Activated naive CD4-positive, alpha-beta T cell (primary cell): ENCODE measurements at places on chromosomes 1 and 21.

- DNase-seq: no peak
These were observed 138.5 kb upstream of the ZNHIT6 start for GRCh38 chr1:85846706-85847105.

DNA sequence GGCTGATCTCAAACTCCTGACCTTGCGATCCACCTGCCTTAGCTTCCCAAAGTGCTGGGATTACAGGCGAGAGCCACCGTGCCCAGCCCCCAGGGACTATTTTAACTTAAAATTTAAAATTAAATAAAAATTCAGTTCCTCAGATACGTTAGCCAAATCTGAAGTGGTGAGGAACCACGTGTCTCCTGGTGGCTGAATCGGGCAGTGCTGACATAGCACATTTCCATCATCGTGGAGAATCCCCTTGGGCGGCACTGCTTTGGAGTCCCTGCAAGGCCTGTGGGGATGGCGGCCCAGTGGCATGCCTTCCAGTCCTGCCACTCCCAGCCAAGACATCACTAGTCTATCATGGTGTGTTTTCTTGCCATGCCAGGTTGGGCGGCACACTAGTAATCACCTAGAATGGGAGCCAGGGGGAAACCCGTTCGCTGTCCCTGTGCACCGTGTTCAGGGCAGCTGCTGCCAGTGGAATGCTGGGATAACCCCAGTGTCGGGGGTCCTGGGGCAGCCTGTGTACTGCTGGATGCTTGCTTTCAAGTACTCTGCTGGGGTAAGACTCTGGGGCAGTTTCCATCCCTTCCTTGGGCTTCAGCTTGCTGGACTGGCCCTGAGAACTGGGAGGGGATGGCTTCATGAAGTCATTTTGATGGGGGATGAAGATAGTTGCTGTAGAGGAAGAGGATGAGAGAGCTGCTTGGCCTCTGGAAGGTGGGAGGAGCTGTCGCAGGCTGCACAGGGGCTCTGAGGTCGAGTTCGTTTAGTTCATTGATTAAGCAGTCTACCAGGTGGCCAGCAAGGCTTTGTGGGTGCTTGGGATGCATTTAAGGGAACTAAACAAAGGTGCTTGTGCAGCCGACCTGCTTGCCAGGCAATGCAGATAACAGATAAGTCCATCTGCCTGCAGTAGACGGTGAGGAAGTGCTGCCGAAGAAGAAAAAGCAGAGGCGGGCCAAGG, 4.6 kb downstream of the ZBTB48 start:
- no peak for DNase-seq

- no peak for DNase-seq
These were observed 60.4 kb downstream of the VANGL2 start for GRCh38 chr1:160460683-160461287.

DNA sequence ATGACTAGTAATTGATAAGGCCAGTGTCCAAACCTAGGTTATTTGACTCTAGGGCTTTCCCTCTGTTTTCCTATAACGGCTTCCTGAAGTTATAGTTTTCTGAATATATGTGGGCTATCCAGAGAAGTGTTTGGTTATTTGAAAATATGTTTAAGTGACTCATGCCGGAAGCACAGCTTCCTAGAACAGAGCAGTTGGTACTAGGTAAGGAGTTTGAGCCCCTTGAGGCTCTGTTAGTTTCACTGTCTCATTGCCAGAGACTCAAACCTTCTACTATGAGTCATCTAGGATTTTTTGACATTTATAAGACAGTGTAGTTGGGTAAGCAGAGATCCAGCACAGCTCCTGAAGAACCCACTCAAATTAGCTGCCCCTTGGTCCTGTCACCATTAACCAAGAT, 27.1 kb upstream of the LEPR start:
- DNase-seq: no peak
